ENCODE measurements at places on chromosomes 3 and 15.

DNA sequence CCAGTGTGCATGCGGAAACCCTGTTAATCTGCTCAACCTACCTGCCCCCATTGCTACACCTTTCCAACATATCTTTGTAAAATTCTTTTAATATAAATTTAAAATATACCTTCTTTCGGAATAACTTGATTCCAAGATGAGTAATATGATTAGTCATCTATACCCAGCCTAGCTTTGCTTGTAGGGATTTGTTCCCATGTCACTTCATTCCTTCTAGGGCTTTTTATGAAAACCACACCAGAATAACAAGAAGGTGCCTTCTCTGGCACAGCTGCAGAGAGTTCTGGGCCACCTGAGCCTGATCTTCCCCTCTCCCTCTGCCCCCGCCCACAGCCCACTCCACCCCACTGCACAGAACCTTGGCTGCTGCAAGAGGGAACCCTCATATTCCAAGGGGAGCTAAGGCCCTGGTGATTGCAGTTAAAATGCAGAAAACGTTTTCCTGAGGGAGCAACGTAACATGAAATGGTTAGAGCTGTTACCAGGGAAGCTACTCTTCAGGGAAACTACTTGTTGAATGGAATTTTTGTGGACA lies 38.6 kb upstream of the HACD2 start:
- DNase-seq, result no peak

DNA sequence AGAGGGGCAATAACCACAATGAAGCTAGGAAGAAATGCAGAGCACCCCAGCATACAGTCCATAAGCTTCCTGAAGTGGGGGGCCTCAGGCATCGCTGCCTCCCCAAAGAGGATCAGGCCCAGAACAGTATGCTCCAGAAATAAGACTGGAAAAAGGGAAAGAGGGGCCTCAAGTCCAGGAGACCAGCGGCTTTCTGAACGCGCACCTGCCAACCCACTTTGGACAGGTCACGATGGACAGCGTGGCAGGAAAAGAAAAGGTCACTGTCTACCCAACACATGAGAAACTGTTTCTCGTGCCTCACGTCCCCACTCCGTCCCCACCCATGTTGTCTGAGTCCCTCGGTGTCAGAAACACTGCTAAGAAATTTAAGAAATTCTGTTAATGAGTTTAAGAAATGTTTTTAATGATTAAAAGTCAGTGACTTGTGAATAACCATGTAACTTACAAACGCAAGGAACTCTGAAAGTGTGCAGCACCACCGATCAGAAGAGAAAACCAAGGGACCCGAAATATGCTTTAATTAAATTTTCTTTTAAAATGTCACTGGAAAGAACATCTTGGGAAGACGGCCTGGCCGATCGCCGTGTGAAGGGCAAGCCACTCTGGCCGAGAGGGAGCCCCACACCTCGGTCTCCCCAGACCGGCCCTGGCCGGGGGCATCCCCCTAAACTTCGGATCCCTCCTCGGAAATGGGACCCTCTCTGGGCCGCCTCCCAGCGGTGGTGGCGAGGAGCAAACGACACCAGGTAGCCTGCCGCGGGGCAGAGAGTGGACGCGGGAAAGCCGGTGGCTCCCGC lies 1.7 kb upstream of the PPARG start:
- no peak for DNase-seq

GRCh38 chr15:98144388-98144787 lies 183.9 kb downstream of the ARRDC4 start:
- DNase-seq, result no peak

GRCh38 chr15:77574521-77575202 lies 58.0 kb downstream of the LINGO1 start:
- no peak for DNase-seq

- DNase-seq, result no peak
Observed at GRCh38 chr3:59234884-59235633, 185.2 kb upstream of the CFAP20DC start.

GRCh38 chr3:184386047-184386806 lies 6.4 kb downstream of the CHRD start:
- DNase-seq, result no peak

GRCh38 chr15:43541785-43542184 lies 24.4 kb downstream of the MAP1A start:
- DNase-seq, result no peak

GRCh38 chr15:75309711-75310110 lies 26.2 kb upstream of the COMMD4 start:
- DNase-seq, result no peak

DNA sequence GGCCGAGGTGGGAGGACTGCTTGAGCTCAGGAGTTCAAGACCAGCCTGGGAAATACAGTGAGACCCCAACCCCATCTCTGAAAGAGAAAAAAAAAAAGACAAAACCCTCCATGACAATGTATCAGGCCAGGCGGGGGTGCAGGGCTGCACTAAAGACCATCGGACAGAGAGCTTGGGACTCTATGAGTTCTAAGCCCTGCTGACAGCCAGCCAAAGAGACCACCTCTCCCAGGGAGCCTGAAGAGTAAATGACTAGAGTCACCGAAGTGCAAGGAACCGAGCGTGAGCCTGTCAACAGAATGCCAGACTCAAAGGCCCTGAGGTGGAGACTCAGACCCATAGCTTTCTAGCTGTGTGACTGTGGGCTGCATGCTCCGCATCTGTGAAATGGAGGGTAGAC lies 12.5 kb downstream of the POC1A start:
- no peak for DNase-seq

- no peak for DNase-seq
Observed at GRCh38 chr3:27504749-27505148, 20.6 kb upstream of the SLC4A7 start.

- DNase-seq, result no peak
Observed at GRCh38 chr15:38886315-38887163, 321.9 kb upstream of the RASGRP1 start.

DNA sequence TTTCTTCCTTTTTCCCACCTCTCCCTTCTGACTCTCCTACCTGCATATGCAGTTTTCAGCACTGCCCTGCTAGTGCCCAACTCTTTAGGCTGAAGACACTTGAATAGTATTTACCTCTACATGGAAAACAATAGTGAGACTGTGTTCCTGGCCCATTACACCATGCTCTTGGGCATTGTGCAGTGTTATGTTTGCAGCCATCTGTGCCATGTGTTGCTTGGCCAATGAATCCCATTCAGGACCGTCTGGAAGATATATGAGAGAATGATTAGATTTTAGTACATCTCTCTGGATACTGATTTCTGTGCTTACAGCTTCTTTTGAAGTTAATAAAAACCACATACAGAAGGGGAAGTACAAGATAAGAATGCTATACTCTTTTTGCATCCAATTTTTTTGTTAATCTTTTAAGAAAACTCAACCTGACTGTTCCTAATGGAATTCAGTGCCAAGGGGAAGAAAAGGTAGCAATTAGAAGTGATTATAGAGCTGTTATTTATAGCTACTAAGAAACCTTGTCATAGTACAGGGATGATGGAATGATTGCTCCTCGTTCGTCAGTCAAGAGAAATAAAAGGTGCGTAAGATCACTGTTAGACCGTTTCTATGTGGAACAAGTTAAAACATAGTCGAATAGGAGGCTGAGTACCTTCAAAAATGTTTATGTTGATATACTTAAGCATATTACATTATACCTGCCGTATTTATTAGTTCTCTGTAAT lies 58.9 kb downstream of the TMEM41A start:
- no peak for DNase-seq

DNA sequence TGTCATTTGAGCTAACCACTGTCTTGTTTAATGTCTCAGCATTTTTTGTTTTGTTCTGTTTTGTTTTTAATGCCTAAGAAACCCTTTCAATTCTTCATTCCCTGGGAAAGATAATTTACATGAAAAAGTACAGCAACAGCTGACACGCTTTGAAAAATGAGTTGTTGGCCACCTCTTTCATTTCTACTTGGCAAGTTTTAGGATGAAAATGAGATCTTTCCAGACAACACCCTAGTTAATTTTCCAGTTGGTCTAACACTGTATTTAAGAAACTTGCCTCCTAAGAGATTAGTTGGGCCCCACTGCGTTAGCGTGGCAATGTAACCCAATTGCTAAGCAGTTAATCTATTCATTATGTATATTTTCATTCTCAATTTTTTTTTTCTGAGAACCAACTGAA lies 194.0 kb upstream of the LRRN1 start:
- no peak for DNase-seq

DNA sequence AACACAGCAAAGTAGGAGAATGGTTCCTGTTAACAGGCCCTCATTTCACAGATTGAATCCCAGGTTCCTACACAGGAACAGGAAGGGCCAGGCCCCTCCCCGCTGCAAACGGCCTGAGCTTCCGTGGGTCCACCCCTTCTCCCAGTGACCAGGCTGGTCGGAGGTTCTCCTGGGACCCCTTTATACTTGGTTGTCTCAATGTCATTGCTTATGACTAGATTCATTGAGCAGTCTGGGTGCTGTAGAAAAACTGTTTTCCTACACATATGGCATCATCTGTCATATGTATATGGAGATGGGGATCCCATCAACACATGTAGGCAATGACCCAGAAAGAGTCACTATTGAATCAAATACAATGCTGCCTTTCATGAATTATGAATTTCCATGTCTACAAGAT lies 3.8 kb downstream of the C3orf85 start:
- no peak for DNase-seq
